ENCODE measurements at places on chromosomes 7 and 10.

DNA sequence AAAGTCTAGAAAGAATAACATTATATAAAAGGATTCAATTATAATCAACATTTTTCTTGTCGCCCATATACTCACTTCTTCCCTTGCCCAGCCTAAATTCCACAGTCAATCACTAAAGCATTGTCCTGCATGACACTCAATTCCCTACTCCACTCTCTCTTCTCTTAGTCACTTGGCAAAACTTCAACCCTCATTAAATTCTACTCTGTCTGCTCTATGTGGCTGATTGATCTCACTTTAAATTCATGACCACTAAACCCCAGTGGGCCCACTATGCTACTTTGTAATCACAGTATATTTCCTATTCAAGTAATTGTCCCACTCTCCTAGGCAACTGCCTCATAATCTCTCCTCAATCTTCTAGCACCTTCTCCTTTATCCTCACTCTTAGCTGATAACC, 54.1 kb downstream of the MTERF1 start:
- DNase-seq = no peak

GRCh38 chr7:140996-141395, 51.4 kb upstream of the FAM20C start:
- no peak for DNase-seq

GRCh38 chr10:132468651-132469050, 68.9 kb upstream of the INPP5A start:
- DNase-seq = no peak

DNA sequence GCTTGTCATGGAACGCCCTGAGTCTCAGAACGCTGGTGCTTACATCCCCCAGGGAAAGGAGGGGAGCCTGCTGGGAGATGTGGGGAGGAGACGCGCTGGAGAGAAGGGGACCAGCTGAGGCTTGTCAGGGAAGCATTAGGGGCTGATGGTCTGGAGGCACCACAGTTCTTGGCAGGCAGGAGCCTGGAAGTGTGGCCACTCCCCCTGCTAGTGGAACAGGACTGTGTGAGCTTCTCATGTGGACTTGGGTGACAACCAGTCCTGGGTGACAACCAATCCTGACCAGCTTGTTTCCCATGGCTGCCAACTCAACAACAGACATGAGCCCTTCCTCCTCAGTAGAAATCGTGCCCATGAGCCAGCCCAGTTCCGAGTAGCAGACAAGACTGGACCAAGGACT, 87.8 kb downstream of the SPDYE5 start:
- DNase-seq = no peak

GRCh38 chr7:92368741-92369140, 78.5 kb upstream of the GATAD1 start:
- DNase-seq = no peak

DNA sequence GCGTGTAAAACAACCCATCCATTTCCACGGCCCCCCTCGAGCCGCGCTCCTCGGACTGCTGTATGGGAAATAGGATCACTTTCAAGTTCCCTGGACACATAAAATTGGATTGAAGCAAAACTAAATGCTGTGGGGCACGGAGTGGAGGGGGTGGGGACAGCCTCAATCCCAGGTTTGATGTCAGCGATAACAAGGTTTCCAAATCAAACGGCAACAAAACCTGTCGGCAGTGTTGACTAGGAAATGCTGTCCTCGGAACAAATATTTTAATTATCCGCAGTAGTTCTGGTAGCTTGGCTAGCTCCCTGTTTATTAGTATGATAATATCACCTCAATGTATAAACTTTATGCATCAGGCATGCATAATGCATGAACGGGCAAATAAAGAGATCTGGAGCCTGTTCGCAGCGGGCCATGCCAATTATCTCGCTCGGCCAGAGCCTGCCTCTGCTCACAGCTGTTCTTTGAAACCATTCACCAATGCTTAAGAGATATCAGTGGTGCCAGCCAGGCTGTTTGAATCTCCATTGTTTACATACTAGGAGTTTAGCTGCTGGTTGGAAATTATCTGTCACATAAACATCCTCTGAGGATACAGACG, 161.1 kb downstream of the PAXIP1 start:
- DNase-seq = no peak

GRCh38 chr7:129368389-129368986, 65.7 kb upstream of the STRIP2 start:
- no peak for DNase-seq

- no peak for DNase-seq
Measured at GRCh38 chr10:89357975-89358374, 19.9 kb upstream of the IFIT1B start.

DNA sequence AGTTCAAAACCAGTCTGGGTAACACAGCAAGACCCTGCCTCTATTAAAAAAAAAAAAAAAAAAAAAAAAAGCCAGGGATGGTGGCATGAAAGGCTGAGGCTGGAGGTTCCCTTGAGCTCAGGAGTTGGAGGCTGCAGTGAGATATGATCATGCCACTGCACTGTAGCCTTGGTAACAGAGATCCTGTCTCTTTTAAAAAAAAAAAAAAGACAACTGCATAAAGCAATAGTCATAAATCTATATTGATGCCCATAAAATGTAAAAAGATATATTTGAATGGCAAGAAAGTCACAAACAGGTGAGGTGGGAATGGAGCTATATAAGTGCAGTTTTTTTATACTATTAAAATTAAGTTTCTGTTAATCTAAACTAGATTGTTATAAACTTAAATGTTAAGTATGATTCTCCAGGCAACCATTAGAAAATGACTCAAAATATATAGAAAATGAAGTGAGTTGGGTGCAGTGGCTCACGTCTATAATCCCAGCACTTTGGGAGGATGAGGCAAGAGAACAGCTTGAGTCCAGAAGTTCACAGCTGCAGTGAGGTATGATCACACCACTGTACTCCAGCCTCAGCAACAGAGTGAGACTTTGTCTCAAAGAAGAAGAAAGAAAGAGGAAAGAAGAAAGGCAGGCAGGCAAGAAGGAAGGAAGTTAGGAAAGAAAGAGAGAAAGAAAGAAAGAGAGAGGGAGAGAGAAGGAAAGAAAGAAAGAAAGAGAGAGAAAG, 13.4 kb upstream of the HNRNPH3 start:
- no peak for DNase-seq

GRCh38 chr7:24842449-24843241, 85.4 kb upstream of the GSDME start:
- DNase-seq = peak; percentile 68

- DNase-seq = no peak
Measured at GRCh38 chr10:48580236-48580635, 24.6 kb downstream of the ARHGAP22 start.

DNA sequence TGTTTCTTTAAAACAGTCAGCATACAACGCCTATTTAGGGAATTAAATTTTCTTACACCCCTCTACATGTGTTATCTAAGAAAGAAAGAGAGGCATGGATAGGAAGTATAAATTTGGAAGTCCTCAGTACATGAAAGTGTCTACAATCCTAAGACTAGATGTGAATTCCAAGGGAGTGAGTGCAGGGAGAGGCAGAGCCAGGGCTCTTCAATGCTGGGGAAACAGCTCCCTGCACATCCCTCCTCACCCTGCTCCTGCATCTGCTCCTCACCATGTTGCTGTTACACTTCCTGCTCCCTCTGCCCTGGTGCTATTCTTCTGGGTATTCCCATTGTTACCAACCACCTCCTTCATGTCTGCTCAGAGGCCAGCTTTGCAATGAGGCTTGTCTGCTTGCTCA, 229.1 kb upstream of the AKR1E2 start:
- no peak for DNase-seq

DNA sequence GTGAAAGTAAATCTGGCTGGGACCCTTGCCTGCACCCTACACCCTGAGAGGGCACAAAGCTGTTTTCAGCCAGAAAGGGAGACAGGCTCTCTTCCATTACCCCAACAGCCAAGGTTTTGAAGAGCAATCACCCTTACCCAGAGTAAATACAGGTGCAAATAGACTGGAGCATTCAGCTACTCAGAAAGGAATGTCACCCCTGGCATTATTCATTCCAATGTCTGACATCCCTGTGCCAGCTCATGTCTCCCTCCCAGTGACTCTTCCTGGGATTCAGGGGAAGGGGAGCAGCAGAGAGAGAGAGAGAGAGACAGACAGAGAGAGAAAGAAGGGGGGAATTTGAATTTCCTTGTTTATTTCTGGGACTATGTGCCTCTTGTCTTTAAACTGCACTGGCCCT, 611.8 kb downstream of the SORCS3 start:
- peak; percentile 3 for DNase-seq

DNA sequence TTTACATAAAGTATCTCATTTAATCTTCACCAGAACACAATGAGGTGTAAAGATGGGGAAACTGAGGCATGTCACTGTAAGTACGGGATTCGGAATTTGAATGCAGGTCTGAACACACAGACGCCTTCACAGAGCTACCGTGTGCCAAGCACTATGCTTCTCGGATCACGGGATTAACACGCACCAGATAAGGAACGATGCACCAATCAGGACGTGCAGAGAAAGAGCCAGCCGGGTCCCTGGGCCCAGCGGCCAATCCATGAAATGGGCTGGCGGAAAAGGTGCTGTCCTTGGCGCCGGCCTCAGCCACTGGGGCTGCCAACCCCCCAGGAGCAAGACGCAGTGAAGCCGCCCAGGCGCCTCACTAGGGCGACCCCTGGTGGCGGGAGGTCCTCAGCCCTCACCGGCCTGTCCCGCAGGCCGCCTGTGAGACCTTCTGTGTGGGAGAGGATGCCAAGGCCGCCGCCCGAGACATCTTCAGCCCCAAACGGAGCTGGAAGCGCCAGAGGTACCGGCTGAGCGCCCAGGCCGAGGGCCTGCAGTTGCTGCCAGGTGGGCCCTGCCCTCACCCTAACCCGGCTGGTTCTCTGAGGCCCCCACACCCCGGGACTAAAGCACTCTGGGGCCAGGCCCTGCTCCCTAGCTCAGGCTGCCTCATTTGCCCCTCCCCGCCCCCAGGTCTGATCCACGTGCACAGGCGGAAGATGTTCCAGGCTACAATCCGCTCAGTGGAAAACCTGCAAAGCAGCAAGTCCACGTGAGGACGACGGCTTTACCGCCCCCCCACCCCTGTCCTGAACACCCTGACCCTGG, 15.6 kb downstream of the ATG9B start:
- peak; percentile 65 for DNase-seq

DNA sequence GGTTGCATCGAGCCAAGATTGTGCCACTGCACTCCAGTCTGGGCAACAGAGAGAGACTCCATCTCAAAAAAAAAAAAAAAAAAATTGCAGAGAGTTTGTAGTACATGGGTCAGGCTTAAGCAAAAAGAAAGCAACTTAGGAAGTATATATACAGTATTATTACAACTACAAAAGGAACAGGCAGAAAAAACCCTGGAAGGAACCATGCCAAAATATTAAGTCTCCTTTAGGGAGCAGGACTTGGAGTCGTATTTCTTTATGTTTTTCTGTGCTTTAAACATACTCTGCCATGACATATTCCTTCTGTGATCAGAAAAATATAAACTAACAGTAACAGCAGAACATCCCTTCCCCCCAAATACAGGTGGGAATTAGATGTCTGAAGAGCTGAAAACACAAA, 144.4 kb downstream of the CUX1 start:
- DNase-seq = no peak

DNA sequence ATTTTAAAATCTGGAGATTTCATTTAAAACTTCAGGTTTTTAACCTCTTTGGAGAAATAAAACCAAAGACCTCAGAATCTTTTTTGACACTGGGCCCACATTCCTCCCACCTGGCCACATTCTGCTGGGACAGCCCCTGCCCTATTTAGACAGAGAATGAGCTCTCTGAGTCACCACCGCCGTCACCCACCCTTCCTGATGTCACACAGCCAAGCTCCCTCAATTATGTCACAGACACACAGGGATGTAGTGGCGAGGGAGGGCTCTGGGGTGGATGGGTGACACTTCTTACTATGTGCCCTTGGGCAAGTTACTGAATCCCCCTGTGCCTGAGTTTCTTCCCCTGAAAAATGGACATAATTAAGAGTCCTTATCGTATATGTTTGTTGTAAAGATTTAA, 162.6 kb downstream of the RAB11FIP2 start:
- DNase-seq = no peak

DNA sequence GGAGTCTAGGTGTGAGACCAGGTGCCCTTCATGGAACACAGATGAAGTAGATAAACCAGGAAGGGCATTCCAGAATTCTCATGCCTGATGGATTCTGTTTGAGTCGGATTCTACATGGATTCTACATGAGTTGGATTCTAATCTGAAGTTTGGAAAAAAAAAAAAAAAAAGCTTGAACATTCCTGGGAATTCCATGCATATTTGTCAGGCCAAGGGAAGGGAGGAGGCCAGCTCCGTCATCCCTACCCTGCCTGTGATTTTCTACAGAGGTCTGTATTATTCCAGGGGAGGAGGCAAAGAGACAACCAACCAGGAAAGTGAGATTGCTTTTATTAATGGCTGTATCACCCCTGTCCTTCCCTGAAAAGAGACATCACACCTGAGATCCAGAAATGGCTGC, 27.8 kb upstream of the EBLN1 start:
- DNase-seq = no peak

DNA sequence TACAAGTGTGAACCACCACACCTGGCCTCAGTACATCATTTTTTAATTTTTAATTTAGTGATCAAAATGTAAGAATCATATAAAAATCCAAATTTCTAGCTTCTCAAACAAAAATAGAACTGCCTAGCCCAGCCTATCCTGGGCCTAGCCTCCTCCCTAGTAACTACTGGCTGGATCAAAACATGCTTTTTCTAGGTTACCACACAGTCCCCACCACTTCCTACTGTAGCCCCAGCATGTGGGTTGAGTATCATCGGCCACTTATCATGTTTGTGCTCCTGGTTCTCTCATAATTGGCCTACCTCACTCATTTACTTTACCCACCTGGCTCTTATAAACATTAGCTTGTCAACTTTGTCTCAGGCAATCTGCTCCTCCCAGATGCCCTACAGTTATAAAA, 52.9 kb downstream of the DNAJC12 start:
- DNase-seq = no peak

GRCh38 chr10:6055929-6056328, 6.2 kb downstream of the IL2RA start:
- no peak for DNase-seq

GRCh38 chr10:34581801-34582532, 233.1 kb downstream of the PARD3 start:
- DNase-seq = no peak

DNA sequence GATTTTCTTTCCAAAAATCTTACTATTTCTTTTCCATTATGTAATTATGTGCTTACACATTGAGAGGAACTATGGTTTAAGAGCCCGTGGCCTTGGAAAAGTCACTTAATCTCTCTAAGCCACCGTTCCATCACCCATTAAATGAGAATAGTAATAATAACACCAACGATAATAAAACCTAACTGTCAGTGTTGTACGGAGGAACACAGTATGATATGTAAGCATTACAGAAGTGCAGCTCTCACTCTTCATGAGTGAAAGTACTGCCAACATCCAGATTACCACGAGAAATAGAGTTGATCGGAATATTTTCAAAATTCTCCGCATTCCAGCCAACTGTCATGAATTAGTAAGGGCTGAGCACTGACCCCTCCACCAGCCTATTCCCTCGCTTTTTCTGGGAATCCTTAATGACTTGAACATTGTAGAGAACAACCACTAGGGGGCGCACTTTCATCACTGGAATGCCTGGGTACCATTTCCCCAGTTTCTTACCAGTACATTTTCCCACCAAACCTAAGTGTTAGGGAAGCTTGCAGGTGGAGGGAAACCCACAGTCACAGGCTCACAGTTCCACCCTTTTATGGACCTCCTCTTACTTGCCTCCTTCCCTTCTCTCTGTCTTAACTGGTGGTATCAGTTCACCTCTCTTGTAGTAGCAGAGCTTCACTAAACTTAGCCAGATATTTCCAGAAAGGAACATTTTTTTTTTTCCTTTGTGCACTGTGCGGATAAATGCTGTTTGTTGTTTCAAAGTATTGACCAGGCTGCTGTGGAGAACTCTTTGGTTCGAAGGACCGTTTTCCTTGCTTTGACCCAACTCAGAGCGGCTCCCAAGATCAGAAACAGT, 27.8 kb downstream of the NKX2-3 start:
- peak; percentile 44 for DNase-seq

GRCh38 chr7:142478479-142479220, 220.8 kb upstream of the PRSS58 start:
- DNase-seq = peak; percentile 20

Measured in NCI-H1930 (cell line).